Stimulated activated CD8-positive, alpha-beta memory T cell treated with anti-CD3 and anti-CD28 coated beads, Interleukin-15, amount 100 ng/mL, for 1 hour (primary cell): ENCODE measurements at places on chromosomes 7 and 10.

DNA sequence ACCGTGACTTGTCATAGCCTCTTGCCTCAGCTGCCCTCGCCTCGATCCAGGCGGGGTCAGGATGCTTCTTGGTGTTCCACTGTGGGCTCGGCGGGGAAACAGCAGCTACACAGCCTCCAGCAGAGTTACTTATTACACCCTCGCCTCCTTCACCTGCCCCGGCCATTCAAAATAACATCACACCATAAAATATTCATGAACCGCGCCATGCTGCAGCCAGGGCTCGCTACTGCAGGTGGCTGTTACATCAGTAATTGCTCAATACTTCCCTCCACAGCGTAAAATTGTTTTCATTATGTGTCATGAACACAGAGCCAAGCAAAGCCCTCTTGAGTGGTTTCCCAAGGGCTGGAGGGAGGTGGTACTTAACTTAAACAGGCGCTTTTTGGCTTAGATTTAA lies 241.5 kb upstream of the SP8 start:
- DNase-seq: no peak

DNA sequence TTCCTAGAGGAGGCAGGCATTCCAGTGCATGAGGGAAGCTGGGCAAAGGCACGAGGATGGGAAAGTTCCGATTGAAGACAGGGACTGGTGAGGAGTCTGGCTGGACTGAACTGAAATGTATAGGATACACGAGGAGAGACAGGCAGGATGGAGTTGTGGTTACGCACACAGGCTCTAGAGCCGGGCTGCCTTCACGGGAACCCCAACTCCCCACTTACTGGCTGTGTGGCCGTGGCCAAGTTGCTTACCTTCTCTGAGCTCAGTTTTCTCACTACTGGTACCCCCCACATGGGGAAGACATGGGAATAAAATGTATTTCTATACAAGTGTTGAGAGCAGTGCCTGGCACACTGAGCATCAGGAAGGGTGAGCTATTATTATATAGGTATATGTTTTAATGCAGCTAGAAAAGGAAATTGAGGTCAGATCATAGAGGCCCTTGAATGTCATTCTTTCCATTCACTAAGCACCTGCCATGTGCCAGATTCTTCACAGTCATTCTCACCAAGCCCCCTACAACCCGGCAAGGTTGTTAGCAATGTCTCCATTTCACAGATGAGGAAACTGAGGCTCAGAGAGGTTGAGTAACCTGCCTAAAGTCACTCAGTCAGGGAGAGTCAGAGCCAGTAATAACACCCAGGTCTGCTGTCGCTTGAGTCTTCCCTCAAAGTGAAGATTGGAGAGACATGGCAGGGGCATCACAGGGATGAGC lies 9.7 kb downstream of the CHST3 start:
- no peak for DNase-seq

- DNase-seq: no peak
Observed at GRCh38 chr7:117143066-117143465, 179.8 kb downstream of the WNT2 start.

GRCh38 chr10:13776861-13777311 lies 190.1 kb downstream of the PRPF18 start:
- DNase-seq: no peak

DNA sequence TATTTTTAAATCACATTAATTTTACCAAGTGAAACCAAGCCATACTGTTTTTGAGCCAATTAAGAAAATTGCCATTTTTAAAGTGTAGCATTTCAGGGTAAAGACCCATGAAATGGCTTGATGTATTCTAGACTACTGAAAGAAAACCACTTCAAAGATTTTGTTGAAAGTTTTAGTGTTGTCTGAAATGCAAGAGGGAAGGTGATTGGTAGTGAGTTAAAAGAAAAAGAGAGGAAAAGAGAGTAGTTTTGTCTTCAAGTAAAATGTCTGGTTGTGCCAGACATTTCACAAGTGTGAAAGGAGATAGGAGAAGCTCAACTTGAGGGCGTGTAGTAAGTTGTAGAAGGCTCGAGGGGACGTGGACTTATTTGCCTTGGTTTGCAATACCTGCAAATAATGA lies 41.6 kb downstream of the CALML5 start:
- no peak for DNase-seq

DNA sequence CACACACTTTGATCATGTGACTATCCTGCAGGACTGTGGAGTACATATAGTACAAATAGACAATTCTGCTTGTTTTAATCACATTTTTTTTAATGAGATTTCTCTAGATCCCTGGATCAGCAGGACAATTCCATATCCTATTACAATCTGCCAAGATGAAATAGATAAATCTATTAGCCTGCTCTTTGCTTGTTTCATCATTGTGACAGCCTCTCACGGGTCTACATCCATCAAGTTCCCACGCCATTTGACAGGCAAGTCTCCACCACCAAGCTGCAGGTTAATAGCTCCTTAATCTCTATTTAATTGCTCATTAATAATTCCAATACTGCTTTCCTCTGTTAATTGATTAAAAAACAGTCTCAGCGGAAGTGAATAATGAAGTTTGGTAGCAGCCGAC lies 671.5 kb downstream of the CCSER2 start:
- no peak for DNase-seq

- no peak for DNase-seq
Observed at GRCh38 chr10:126570621-126571602, 99.6 kb downstream of the C10orf90 start.

DNA sequence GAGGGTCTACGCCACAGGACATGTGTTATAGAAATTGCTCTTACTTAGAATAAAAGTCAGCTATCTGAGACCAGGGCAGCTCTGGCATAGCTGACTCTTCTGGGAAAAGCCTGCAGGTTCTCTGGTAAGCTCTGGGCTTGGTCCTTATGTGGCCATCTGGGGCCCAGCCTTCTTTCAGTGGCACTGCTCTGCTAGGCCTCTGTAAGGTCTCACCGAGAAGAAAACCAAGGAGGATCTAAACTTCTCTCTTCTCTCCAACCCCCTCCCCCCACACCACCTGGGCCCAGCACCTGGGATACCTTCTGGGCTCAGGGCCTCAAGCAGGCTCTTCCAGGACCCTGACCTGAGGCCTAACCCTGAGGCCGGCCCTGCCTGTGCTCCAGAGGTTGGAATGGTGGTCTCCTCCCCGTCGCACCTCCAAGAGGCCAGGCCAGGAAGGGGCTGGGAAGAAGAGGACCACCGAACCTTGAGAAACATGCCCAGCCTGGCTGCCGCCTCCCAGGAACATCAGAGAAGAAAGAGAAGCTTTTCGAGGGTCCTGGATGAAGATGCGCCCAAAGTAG lies 323.6 kb downstream of the GFRA1 start:
- no peak for DNase-seq

- no peak for DNase-seq
Observed at GRCh38 chr7:129123510-129123857, 21.0 kb upstream of the TSPAN33 start.

- no peak for DNase-seq
Observed at GRCh38 chr10:13913897-13914296, 327.1 kb downstream of the PRPF18 start.

DNA sequence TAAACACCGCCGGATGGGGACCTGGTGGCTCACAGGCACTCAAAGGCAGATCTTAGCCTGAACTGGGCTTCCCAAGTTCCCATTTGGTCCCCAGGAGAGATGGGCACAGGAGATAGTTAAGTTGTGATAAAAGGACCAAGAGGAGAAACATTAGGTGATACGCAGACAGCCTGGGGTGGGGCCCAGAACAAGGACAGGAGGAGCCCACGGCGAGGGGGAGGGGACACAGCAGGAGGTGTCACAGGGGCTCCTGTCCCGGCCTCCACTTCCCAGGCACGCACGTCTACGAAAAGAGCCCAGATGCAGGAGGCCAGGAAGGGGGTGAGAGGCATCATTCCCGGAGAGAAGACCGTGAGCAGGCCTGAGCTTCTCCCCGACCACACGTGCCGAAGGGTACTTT lies 16.3 kb upstream of the DNAAF5 start:
- DNase-seq: no peak

DNA sequence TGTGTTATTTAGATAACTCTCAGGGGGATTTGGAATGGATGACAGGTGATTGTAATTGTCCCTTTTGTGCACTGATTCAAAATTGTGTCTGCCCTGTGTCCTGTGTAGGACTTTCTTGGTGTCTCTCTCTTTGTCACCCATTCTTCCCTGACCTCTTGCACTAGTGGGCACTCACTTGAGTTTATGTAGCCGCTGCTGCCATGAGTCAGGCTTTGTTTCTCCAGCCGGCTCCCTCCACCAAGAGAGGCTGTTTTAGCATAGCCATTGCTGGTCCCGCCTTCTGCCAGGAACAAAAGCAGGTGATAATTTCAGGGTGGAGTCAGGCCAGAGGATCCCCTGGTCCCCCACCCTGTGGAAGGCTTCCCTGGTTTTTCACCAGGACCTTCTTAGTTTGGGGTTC lies 8.4 kb downstream of the COL17A1 start:
- DNase-seq: no peak

- no peak for DNase-seq
Observed at GRCh38 chr7:137661634-137662033, 185.1 kb downstream of the DGKI start.

DNA sequence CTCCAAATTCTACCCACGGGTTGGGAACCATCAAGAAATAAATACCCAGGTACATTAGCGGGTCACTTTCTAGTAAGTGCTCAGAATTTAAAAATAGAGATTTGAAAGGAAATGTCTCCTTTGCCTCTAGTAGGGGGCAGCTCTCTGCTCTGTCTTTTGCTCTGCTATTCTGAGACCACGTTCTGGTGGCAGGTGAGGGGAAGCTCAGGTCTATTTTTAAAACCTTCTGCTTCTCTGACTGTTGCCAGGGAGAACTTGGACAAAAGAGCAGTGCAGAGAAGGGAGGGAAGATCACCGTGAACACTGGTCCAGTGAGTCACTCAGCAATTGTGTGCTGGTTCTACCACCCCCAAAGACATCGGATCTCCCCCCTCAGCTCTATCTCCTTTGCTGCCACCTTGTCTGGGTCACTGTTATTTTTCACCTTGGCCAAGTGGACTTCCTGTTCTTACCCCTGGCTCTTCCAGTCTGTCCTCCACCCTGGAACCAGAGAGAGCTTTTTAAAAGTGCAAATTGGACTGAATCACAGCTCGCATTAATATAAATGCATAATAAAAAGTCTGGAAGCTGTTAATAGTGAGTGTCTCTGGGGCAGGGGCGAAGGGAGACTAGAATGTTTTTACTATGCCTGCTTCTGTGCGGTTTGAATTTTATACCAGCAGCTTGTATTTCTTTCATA lies 72.4 kb upstream of the LOXL4 start:
- no peak for DNase-seq

- DNase-seq: no peak
Observed at GRCh38 chr7:47221826-47222225, 360.1 kb downstream of the TNS3 start.

DNA sequence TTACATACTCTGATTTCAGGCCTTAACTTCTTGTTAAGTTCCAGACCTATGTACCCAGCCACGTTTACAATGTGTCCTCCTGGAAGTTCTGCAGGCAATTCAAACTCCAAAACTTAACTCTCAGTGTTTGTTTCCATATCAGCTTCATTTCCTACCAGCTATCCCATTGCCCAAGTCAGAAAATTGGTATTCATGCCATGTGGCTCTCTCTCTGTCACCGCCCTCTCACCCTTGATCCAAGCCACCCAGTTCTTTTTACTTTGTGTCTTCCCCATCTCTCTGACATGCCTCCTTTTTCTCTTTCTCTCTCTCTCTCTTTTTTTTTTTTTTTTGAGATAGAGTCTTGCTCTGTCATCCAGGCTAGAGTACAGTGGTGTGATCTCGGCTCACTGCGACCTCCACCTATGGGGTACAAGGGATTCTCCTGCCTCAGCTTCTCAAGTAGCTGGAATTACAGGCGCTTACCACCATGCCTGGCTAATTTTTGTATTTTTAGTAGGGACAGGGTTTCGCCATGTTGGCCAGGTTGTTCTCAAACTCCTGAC lies 33.9 kb downstream of the ARL4A start:
- DNase-seq: no peak

DNA sequence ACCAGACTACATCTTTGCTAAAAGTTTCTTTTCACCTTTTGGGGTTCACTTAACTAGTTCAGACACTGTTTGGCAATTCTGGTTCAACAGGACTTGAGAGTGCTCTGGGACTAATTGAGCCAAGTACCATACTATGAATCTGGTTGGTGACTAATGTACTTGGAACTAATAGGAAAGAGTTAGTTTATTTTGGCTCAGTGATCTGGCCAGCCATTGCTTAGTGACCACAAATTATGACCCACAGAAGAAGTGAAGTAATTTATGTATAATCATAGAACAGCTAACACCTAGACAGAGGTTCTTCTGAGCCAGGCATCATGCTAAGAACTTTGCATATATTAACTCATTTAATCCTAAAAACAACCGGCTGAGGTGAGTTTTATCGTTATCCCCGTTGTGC lies 126.5 kb upstream of the JCAD start:
- DNase-seq: no peak
